Ammon's horn (tissue), 1 donor: ENCODE measurements at places on chromosomes 1 and 21.

GRCh38 chr1:228989176-228989575 lies 253.9 kb downstream of the RHOU start:
- no peak for DNase-seq

GRCh38 chr1:229621663-229622062 lies 4.3 kb downstream of the TAF5L start:
- no peak for DNase-seq

DNA sequence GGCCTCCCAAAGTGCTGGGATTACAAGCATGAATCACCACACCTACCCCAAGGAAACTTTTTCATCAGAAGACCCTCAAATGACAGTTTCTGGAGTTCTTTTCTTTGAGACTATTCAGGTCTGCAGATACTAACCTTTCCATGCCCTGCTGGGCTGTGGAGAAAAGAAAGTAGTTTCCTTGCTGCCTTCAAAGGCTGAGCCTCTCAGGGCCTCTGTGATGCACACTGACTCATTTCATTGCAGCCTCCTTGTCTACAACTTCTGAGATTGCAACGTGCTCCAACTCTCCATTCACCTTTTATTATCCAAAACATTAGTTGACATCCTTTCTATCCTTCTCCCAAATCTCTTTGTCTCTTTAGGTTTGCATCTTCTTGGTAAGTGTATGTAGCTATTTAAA lies 8.8 kb upstream of the SAMSN1 start:
- DNase-seq = no peak

DNA sequence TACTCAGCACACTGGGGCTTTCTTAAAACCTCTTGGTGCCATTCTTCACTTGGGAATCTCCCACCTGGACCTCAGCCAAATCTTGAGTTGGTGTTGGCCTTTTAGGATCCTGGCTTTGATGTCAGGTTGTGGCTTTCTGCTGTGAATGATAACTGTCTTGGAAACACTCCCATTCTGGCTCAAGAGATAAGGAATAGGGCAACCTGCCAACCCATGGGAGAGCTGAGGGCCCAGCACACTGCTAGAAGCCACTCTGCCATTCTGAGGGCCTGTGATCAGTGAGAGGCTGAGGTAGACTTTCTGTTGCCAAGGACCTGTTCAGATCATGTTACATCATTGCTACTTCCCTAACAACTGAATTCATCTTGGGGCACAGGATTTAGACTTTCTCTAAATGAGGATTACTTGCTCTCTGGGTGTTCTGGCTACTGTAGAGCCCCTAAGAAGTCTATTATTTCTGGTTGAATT lies 45.8 kb downstream of the TTC39A start:
- DNase-seq = no peak
